ENCODE measurements at places on chromosomes 4 and X.

DNA sequence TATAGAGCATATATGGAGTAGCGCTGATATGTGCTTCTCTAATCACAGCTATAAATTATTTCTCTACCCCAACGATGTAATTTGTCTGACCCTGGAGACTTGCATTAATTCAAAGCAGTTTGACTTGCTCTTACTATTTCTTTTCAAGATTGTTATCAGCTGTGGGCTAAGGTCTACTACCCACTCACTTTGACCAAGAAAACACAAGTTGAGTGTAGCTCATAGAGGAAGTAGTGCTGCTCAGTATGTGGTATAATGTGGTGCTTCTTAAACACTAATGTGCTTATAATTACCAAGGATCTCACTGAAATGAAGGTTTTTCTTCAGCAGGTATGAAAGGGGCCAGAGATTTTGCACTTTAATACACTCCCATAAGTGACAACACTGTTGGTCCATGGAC is 70.1 kb downstream of the INPP4B start:
- no peak for DNase-seq

DNA sequence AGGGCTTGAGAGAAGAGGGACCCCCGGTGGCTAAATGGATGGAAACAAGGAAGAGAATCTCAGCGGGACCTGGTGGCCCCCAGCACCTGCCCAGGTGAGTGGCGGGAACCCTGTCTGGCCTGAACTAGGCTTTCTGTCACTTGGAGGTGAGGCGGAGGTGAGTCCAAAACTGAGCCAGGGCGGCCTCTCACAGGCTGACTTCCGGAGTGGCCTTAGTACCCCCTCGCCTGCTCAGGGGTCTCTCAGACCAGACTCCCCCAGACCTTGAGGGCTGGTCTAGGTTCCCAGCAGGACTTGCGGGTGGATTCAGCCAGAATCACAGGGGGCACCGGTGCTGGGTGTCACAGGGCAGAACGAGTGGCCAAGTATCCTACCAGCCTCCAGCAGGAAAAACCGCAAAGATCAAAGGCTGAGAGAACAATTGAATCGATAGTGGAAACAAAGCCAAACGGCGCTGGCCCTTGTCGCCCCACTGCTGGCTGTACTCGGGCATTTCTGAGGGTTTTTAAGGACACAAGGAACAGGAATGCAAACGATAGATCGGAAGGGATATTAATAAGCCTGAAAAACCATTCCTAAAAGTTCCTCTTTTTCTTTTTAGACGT is 67.8 kb downstream of the WFS1 start:
- DNase-seq = no peak

DNA sequence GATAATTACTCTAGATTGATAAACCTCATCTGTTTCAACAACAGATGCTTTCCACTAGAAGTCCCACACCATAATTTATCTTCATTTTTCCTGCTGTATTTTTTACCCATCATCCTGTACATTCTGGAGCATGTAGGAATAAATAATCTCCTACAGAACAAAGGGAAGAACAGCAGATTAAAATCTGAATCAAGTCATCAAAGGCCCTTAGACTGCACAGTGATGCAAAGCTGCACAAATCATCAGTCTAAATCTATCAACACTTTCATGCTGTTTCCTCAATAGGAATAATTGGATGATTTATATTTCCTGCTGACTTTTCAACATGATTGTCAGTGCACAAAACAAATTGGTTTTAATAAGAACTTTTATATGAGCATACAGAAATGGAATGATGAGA is 1143.9 kb downstream of the STIM2 start:
- no peak for DNase-seq

- no peak for DNase-seq
Observed at GRCh38 chrX:31909850-31910572, 838.2 kb upstream of the FTHL17 start.

DNA sequence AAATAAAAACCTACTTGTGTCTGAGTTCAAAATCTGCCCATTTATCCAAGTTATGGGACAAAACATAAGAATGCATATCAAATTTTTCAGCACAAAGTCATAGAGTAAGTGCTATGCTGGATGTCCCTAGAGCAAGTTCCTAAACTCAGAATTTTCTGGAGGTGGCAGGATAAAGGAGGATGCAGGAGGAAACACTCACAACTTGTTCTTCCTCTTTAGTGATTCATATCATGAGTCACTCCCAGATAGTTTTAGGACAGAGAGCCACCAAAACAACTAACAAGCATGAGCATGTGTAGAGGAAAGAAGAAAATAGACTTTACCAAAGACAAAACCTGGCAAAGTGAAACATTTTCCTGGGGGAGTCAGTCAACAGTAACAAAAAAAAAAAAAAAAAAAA is 302.7 kb downstream of the KCTD8 start:
- no peak for DNase-seq
